ENCODE measurements at places on chromosomes 6 and 20.
A peak's percentile ranks its signal among the peaks of the same experiment; 100 is the strongest.

DNA sequence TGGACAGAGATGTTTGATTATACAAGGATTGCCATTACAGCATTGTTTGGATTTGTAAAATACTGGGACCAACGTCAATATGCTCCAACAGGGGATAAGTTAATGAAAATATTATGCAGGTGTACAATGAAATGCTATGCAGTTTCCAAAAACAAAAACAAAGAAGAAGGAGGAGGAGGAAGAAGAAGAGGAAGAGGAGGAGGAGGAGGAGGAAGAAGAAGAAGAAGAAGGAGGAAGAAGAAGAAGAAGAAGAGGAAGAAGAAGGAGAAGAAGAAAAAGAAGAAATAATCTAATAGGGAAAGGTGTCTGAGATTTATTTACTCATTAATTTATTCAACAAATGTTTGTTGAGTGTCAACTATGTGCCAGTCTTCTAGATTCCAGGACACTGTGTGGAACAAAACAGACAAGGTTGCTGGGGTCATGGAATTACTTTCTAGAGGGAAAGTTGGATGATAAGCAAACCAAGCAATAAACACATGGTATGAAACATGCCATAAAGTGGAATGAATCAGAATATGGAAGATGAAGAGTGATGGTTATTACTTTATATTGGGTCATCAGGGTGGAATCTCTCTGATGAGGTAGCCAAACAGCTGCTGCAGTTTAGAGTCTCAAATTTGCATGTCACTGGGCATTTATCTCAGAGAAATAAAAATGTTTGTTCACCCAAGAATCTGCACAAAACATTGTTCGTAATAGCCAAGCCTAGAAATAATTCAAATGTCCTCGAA lies 6.3 kb upstream of the TRIM27 start:
- no peak for DNase-seq

DNA sequence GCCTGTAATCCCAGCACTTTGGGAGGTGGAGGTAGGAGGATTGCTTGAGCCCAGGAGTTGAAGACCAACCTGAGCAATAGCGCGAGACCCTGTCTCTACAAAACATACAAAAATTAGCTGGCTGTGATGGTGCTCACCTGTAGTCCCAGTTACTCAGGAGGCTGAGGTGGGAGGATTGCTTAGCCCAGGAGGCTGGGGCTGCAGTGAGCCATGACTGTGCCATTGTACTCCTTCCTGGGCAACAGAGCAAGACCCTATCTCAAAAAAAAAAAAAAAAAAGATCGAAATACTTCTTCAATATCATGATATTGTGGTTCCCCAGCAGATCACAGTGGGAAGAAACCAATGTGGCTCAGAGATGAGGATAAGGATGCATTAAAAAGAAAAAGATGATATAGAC lies 47.6 kb downstream of the SOBP start:
- no peak for DNase-seq

- DNase-seq, result no peak
Measured at GRCh38 chr6:29232725-29233124, 62.0 kb downstream of the OR2J2 start.

DNA sequence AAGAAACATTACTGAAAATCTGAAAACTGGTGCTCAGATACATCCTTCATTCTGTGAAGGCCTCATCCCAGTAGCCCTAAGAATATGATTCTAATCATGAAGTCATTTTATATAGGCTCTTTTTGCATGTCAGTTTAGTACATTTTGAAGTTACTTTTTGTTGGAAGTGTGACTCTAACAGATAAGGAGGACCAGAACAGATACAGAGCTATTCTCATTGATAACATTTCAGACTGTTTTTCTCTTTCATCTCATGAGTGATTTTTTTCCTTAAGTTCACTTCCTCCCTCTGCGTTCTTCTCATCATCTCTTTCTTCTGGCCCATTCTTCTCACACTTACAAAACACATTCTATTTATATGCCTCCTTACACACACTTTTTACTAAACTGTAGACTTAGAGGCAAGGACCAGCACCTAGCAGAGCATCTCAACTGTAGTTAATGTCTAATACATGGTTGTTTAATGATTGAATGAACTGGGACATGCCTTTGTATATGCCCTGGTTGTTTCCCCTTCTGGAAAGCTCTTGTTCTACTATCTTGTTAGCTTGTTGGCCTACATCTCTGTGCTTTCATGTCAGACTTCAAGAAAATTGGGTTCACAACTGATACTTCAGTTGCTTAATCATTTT lies 8.7 kb downstream of the CTNNBL1 start:
- DNase-seq, result no peak

DNA sequence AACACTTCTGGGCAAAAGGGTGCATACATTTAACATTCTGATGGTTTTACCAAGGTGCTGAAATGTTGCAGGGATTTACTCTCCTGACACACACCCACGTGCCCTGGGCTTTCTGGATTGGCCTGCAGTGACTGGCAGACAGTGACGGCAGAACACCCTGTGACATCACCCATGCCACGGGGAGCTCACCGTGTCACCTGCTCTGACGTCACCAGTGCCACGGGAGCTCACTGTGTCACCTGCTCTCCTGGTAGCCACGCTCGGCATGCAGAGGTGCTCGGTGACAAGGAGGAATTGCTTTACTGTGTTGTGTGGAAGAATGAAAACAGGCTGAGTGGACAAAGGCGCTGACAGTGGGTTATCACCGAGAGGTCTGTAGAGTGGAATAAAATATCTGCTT lies 99.3 kb downstream of the RAMACL start:
- DNase-seq, result no peak

- no peak for DNase-seq
Measured at GRCh38 chr6:152952045-152952444, 30.8 kb downstream of the FBXO5 start.

- no peak for DNase-seq
Measured at GRCh38 chr20:3759884-3760283, 7.7 kb downstream of the ADISSP start.

GRCh38 chr20:51034476-51034875 lies 11.6 kb upstream of the KCNG1 start:
- DNase-seq, result no peak

DNA sequence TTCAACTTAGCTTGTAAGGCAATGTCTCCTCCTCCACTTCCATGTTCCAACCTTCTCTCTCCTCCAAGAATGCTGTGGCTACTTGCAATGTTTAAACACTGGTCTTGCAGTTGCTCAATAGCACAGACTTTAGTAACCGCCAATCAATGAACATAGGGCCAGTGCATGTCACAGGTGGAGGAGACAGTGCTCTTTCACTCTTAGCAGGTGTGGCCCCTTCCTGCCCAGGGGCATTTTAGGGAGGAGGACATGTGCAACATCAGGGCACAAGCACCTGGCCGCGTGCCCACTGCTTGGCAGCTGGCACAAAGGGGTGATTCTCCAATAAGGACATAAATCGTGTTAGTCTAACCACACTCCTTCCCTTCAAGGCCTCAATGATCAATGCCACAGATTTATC lies 41.3 kb downstream of the ADGRF1 start:
- DNase-seq, result no peak

DNA sequence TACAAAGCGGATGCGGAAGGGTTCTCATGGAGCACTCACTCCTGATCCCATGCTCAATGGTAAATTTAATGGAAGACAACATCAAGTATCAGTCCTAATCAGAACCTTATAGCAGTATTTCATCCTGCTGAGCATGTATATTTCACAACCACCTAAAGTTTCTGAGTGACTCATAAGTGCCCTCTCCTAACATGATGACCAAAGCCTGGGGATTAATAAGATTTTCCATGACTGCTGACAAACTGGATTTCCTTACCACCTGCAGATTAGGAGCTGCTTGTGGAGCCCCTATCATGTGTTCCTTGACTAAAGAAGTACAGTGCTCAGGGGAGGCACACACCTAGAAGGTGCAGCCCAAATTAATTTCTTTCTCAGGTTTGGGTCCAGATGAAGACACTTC lies 112.8 kb downstream of the INSM1 start:
- DNase-seq, result no peak

GRCh38 chr6:79158856-79159516 lies 75.5 kb downstream of the HMGN3 start:
- no peak for DNase-seq

- no peak for DNase-seq
Measured at GRCh38 chr20:54070187-54070987, at the start of gene BCAS1. Gene BCAS1, minus strand, starts transcription at chr20:54070594. Its CDS starts 11,876 bp downstream, at chr20:54058718.

GRCh38 chr20:1327241-1327653 lies 1.7 kb downstream of the SDCBP2 start:
- DNase-seq, result peak; percentile 25

DNA sequence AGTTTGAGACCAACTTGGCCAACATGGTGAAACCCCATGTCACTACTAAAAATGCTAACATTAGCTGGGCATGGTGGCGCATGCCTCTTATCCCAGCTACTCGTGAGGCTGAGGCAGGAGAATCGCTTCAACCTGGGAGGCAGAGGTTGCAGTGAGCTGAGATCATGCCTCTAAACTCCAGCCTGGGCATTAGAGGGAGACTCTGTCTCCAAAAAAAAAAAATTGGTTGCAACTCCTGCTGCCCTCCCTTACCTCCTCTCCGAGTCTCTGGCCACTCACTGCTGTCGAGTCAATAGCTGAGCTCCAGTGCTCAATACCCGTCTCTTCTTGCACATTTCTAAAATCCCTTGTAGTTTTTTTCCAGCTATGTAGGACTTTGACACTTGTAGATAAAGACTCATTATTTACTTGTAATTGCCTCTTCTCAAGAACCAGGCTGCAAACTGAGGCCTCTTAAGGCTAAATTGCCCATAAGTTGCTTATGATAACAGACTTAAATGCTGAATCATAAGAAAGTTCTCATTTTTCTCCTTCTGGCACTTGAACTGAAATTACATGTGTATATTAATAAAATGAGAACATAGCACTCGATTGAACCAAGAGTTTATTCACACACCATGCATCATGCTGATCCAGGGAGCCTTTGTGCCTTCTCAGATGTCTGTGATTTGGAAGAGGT lies 13.8 kb downstream of the HECA start:
- no peak for DNase-seq

GRCh38 chr20:47400685-47401084 lies 44.2 kb upstream of the ZMYND8 start:
- DNase-seq, result peak; percentile 32

- peak; percentile 71 for DNase-seq
Measured at GRCh38 chr6:6694825-6695624, 106.5 kb downstream of the LY86 start.

GRCh38 chr6:5619249-5619648 lies 357.9 kb downstream of the FARS2 start:
- no peak for DNase-seq

- no peak for DNase-seq
Measured at GRCh38 chr20:23585808-23586734, 17.8 kb upstream of the CST9L start.

GRCh38 chr6:69732640-69733039 lies 64.2 kb downstream of the LMBRD1 start:
- DNase-seq, result no peak

DNA sequence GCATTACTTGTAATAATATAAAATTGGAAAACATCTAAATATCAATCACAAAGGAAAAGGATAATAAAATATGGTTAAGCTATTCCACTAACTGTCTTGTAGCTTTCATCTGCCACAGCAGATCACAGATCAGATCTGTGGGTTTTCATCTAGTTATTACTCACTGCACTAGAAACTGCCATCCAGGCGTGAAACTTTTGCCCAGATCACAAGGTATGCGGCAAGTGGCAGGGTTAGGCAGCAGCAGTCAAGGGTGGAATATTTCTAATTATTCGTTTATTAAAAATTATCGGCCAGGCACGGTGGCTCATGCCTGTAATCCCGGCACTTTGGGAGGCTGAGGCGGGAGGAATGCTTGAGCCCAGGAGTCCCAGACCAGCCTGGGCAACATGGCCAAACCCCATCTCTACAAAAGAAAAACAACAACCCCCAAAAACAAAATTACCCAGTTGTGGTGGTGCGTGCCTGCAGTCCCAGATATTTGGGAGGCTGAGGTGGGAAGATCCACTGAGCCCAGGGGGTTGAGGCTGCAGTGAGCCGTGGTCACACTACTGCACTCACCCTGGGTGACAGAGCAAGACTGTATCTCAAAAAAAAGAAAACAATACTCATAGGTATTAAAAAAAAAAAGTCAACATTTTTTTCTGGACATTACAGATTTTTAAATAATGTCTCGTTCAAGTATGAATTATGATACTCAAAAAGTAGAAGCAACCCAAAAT lies 32.1 kb downstream of the BEND3 start:
- no peak for DNase-seq

GRCh38 chr20:44720997-44721784 lies 6.0 kb downstream of the CCN5 start:
- DNase-seq, result no peak

GRCh38 chr6:72212686-72213085 lies 326.3 kb downstream of the RIMS1 start:
- DNase-seq, result no peak

GRCh38 chr6:8710668-8711431 lies 275.5 kb upstream of the SLC35B3 start:
- DNase-seq, result no peak

GRCh38 chr20:33830371-33830770 lies 19.2 kb downstream of the CHMP4B start:
- no peak for DNase-seq

- DNase-seq, result no peak
Measured at GRCh38 chr6:117227245-117227962, 38.0 kb upstream of the VGLL2 start.

- DNase-seq, result peak; percentile 58
Measured at GRCh38 chr20:45111799-45112471, 3.0 kb downstream of the WFDC5 start.

GRCh38 chr6:56904068-56904467 lies 50.8 kb upstream of the BEND6 start:
- DNase-seq, result no peak

DNA sequence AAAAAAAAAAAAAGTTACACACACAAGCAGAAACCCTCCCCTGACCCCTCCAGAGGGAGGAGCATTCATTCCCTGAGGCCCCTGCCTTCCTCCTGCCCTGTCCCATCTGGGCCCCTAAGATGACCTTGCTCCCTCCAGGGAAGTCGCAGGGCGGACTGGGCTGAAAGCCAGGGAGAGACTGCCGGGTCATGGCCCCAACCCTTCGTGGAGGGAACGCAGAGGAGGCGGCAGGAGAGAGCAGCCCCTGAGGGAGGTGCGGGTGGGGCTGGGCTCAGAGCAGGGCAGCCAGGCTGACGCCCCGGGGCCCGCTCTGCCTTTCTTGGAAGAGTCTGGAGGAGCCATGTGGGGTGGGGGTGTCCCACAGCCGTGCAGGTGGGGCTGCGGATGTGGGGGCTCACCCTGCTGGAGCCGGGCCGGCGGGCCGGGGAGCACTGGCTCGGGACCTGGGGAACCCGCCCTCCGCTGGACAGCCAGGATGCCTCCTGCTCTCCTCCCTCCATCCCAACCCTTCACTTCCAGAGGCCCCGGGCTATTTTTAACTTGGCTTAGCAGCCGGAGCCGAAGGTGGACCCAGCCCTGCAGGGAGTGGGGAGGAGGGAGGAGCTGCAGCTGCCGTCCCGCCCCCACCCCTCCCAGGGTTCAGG lies 15.0 kb upstream of the ABHD16B start:
- DNase-seq, result peak; percentile 81

- DNase-seq, result no peak
Measured at GRCh38 chr6:102389994-102390393, 996.5 kb downstream of the GRIK2 start.

- DNase-seq, result no peak
Measured at GRCh38 chr20:50398821-50399554, 111.2 kb upstream of the PTPN1 start.
